Stimulated activated CD8-positive, alpha-beta memory T cell treated with anti-CD3 and anti-CD28 coated beads, Interleukin-2, amount 100 ng/mL, for 48 hours (primary cell): ENCODE measurements at places on chromosomes 3 and 15.

GRCh38 chr3:197407526-197407925, 109.1 kb upstream of the DLG1 start:
- no peak for DNase-seq

DNA sequence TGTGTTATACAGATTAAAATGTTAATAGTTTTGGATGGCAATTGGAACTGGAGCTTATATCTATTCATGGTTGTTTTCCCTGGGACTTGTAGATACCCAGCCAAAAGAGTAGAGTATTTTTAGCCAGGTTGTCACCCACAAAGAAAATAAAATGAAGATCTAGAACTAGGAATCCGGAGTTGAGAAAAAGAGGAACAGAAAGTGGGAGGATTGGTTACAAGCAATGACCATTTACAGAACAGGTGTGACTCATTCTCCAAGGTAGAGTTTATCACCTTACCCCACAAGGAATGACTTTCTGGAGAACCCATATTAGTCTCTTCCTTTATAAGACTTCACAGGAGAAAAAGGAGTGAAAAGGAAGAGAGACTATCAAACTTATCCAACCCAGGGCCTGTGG, 99.8 kb downstream of the TMEM108 start:
- DNase-seq = no peak

DNA sequence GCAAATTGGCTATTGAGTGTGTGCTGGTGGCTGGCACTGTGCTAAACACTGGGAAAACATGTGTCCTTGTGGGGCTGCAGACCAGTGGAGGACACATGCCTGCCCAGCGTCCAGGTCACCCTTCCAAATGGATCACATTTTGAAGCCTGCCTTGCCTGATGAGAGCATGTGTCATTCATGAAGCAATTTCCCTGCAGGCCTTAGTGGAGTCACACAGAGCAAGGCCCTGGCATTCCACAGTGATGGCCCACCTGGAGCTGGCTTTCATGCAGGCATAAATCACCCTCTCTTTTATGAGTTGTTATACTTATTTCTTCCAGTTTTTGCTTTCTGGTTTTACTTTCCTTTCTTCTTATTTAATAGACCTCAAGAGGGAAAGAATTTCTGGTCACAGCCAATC, 219.5 kb downstream of the EPHB1 start:
- DNase-seq = no peak

- no peak for DNase-seq
Measured at GRCh38 chr3:107928084-107928445, 162.8 kb downstream of the CD47 start.

- no peak for DNase-seq
Measured at GRCh38 chr3:56323986-56324420, 144.3 kb downstream of the ERC2 start.

GRCh38 chr3:56131974-56132590, 336.2 kb downstream of the ERC2 start:
- DNase-seq = no peak

DNA sequence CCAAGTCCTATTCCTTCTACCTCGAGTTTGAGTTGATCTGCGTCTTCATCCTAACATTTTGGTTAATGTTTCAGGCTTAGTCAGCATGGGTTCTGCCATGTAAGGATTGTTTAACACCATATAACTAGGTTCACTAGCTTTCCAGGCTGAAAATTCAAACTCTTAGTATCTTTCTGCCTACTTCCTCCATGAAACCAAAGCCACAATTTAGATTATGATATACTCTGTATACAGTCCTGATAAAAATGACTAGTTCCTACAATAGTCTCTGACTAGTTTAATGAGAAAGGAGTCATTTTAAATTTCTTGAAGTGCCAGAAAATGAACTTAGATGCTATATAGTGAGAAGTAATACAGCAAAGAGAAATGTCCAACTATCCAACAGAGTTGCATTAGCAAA, 6.6 kb upstream of the BTLA start:
- DNase-seq = no peak

GRCh38 chr3:15405448-15406050, 21.8 kb downstream of the METTL6 start:
- DNase-seq = no peak

DNA sequence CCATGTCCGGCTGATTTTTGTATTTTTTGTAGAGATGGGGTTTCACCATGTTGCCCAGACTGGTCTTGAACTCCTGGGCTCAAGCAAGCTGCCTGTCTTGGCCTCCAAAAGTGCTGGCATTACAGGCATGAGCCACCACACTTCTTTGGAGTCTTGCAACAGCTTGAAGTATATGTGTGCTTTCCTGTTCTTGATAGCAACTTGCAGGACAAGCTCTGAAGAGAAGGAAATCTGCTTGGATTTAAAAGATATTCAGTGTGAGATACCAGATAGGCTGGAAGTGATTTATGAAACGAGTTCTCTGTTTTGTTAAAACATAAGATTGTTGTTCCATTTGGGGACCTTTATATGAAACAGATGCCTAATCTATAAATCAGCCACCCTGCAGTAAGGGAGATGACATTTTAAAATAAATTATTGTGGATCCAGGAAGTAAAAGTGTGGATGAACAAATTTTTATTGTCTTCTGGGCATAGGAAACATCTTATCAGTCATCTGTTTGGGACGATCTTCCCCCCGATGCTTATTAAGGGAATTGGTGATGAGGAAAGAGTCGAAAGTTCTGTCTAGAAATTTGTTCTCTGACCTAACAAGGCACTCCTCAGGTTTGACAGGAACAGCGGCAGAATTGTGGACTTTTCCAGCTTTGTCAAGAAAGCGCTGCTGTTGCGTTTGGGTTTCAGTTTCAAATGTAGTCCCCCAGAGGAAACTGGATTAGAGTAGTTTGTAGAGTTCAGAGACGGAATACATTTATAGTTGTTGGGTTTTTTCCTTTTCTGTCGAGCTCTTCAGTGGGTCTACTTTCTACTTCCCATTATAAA, 53.7 kb upstream of the MAGI1 start:
- no peak for DNase-seq

DNA sequence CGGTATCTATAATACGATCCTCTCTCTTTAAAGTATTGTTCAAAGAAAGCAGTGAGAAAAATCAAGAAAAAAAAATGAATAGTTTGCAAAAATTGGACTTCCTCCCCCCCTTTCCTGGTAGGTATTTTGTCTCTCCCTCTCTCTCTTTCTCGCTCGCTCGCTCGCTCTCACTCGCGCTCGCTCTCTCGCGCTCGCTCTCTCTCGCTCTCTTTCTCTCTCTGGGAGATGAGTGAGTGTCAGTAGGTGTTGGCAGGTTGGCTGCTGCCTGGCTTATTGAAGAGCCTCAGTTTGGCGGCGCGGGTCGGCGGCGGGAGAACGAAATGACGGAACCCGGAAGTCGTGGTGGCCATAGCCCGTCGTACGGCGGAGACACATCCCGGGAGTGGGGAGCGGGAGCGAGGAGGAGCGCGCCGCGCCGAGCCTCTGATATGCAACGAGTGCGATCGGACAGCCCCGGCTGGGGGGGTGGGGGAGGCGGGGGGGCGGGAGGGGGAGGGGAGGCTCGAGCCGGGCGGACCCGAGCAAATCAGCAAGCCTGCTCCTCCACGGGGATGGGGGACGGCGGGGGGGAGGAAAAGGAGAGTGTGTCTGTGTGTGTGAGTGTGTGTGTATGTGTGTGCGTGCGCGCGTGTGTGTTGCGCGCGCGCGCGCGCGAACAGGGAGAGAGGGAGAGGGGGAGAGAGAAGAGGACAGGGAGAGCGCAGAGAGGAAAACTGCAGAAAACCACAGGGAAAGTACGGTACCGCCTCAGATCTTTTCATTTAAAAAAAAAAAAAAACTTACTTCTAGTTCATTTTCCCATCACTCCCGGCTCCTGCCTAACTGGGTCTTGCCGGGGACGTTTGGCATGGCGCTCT, at the start of gene MEIS2:
MEIS2 (minus strand) TSS at position 441 of the 857 bp plus-strand sequence. CDS start 1,083 bp downstream, outside the sequence.
- no peak for DNase-seq

- no peak for DNase-seq
Measured at GRCh38 chr15:63526401-63526800, 22.0 kb downstream of the USP3 start.

DNA sequence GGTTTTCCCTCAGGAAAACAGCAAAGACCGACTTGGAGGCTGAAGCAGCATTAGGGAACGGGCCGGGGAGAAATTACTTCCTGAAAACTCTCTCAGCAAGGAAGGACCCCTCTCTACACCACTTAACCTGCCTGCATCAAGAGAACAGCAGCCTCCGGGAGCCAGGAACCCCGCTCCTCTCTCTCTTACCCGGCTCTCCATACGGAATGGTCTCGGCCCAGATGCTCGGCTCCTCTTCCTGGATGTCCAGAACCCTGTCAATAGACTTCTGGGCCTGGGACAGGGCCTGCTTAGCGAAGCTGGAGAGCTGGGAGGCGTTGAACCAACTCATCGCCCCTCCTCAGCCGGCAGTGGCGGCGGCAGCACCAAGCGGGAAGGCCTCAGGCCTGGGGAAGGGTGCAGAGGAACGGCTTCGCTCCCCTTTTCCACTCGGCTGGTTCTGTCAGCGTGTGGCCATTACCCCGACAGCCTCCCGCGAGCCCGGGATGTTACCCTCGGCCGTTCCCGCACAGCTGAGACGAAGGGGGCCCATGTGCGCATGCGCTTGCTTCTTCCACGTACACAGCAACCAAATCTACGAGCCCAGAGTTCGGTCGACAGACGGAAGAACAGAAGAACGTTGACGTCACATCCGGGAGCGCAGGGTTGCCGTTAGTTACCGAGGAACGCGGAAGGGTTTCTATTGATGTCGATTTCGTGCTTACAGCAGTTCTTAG, at the start of gene TMF1:
TMF1 (minus strand) TSS at position 578 of the 716 bp plus-strand sequence; CDS start at position 331, 247 bp downstream.
- DNase-seq = peak; percentile 94

DNA sequence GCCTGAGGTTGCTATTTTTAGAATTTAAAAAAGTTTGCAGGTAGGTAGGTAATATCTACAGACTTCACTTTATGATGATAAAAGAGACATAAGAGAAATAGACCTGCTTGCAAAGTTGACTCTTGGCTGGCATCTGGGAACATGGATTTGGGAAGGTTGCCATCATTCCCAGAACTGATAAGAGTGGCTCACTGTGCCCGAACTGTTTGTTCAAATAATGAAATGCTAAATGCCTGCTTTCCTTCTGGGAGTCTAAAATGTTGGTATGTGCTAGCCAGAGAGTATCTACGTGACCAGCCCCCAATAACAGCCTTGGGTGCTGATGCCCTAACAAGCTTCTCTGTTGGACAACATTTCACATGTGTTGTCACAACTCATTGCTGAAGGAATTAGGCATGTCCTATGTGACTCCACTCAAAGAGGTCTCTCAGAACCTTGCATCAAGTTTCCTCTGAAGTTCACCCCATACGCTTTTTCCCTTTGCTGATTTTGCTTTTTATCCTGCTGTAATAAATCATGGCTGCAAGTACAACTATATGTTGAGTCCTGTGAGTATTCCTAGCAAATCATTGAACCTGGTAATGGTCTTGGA, 95.5 kb downstream of the FHIT start:
- DNase-seq = no peak

DNA sequence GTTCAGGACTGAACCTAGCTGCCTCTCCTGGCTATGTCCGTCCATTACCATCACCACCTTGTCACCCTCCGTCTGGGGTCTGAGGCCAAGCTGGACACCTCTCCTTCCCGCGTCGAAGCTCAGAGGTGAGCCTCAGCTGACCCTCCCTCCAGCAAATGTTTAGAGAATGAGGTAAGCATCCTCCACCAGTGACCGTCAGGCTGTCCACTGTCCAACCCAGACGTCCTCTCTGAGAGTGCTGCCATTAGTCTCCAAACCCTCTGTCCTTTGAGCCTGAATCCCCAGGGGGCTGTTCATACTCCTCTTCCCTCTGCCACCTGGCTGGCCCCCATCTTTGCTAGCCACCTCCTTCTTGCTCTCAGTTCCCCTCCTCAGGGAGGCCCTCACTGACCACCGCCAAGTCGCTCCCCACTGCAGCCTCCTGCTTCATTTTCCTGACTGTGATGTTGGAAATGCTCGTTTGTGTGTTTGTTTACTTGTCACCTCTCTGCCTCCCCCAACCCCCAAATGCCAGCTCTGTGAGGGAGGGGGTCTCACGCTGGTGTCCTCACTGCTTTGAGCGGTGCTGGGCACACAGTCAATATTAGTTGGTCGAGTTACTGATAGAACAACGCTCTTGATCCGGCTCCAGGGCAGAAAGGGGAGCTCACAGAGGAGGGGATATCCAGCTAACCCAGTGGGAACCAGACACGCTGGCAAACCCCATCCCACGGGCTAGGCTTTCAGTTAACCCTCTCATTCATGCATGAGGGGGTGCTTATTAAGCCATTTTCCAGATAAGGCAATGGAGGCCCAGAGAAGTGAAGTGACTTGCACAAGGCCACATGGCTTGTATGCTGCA, 64.9 kb downstream of the IQSEC1 start:
- no peak for DNase-seq

GRCh38 chr3:66808891-66809594, 189.1 kb upstream of the KBTBD8 start:
- no peak for DNase-seq

DNA sequence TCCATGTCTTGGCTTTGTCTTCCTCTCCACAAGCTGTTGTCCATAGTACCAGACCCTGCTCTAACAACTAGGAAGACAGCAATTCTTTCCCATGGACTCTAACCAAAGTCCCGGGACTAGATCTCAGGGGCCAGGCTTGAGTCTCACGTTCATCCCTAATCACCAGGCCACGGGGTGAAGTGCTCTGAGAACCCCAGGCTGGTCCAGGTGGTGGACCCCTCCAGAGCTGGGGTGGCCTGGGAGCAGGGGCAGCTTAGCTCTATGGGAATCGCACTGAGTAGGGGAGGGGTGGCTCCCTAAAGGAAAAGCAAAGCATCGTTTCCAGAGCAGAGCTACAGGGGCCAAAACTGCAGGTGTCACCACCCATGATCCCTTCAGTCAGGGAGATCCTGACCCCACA, 150.9 kb downstream of the TPRA1 start:
- no peak for DNase-seq

- DNase-seq = no peak
Measured at GRCh38 chr3:122227036-122227781, 43.7 kb downstream of the CASR start.

- DNase-seq = no peak
Measured at GRCh38 chr3:182725372-182726251, 67.7 kb upstream of the ATP11B start.
